ENCODE measurements at places on chromosomes 12 and 14.
A peak's percentile ranks its signal among the peaks of the same experiment; 100 is the strongest.

DNA sequence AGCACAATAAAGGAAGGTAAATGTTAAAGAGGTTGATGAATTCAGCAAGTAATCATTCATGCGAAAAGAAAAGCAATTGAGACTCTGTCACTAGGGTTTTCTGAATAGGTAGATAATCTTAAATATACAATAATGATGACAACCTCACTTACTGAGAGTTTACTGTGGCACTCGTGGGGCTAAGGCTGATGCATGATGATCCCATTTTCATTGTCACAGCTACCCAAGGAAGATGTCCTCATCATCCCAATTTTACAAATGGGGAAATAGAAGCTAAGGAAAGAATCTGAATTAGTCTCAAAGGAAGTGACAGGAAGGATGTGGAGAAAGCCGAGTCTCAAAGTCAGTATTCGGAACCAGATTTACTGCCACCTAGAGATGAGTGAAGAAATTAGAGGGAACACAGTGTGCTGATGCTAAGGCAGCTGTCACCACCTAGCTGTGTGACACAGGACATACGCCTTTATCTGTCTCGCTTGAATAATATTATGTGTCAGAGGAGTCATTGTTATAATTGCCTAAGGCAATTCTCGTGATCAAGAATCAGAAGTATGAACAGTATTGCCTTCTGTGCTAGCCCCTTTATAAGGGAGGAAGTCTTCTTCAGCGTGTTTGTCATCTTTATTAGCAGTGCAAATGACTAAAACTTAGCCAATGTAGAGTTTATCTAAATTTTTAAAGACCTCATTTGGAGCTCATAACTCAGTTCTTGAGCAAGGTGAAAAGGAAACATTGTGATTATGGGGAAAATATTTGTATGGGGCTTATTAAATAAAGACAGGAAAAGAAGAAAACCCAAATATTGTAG is 63.2 kb downstream of the ERGIC2 start:
- DNase-seq = peak; percentile 74

- no peak for DNase-seq
These were observed 24.3 kb downstream of the UBR7 start for GRCh38 chr14:93231129-93231979.

DNA sequence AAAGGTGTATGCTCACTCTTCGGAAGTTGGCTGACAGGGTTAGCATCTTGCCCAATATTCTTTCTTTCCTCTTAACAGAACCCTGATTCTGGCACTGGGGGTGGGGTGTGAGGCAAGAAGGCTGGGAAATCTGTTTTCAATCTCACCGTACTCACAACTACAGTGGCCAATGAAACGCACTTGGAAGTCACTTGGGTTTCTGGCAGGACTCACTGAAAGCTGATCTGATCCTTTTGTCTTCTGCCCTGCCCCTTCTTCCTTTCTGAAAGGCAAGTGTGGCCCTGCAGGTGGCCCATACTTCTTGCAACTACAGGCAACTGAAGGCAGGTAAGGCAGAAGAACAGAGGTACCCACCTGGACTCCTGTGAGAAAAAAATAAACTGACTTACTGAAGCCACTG is 106.9 kb downstream of the STXBP6 start:
- peak; percentile 49 for DNase-seq

DNA sequence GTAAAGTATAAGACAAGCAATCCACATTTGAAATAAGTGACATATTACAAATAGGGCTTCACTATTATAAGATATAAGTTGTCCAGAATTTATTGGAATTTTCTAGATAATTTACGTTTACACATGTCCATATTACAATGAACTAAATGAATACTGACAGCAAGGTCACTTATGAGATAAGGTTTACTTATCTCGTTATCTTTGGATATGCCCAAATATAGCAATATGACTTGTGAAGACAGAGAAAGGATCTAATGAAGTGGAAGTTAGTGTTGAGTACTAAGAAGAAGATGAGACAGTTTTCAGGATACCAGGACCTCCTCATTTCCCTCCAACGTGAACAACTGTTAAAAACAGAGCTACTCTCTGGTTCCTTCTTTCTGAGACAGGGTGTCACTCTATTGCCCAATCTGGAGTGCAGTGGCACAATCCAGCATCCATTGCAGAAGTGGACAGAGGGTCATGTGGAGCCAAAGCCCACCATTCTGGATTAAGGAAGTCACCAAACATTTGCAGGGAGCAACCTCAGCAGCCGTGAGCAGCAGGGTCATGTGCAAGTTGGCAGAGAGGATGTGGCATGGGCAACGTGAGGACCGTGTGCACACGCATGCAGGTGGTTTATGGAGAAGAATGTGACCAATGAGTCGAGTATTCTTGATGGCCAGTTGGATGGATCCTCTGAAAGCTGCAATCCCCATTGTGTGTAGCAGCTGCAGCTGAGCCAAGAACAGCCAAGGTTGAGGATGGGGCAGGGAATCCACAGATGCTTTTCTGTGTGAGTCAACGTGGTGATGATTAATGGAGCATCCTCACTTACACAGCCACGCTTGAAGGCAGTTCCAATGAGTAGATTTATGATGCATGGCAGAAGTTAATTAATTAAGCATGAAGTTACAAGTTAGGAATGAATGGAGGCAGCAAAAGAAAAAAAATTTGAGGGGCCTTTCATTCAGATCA is 111.0 kb downstream of the BICD1 start:
- no peak for DNase-seq

Data from neural progenitor cell (in vitro differentiated cells).